ENCODE measurements at places on chromosomes 5 and 9.

DNA sequence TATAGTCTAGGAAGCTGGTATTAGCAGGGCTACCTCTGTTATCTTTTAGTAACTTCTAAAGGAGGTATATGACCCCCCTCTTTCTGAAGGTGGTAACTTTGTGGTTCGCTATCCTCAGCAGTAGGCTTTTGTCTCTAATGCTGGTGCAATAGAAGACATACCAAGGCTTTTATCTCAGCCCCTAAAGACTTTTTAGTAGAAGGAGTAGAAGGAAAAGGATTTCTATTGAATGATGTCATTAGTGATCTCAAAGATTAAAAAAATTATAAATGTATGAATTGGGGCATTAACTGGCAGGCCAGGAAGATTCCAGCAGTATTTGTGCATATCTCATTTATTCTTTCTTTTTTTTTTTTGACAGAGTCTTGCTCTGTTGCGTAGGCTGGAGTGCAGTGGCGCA lies 78.2 kb downstream of the RAI14 start:
- no peak for DNase-seq

DNA sequence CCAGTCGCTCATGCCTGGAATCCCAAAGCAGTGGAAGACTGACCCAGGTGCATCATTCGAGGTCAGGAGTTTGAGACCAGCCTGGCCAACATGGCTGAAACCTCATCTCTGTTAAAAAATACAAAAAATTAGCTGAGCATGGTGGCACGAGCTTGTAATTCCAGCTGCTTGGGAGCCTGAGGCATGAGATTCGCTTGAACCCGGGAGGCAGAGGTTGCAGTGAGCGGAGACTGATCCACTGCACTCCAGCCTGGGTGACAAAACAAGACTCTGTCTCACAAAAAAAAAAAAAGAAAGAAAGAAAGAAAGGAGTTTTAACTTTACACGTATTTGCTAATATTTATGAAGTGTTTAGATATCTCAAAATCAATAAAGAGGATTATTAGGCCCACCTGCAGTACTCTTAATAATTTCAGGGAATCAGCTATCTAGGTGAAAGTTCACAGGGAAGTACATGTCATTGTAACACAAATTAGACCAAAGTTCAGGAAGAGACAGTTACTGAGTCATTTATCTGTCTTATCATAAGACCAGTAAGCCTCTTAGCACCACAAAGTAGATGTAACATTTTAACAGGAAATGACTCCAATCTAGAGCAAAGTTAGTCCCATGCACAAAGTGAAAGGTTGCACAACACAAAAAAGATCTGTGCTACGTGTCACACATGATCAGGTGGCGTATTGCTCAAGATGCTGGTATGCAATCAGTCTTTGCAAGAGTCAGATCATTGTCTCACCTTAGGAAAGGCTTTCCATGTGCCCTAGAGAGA lies 34.1 kb upstream of the PLIN2 start:
- peak; percentile 73 for DNase-seq

DNA sequence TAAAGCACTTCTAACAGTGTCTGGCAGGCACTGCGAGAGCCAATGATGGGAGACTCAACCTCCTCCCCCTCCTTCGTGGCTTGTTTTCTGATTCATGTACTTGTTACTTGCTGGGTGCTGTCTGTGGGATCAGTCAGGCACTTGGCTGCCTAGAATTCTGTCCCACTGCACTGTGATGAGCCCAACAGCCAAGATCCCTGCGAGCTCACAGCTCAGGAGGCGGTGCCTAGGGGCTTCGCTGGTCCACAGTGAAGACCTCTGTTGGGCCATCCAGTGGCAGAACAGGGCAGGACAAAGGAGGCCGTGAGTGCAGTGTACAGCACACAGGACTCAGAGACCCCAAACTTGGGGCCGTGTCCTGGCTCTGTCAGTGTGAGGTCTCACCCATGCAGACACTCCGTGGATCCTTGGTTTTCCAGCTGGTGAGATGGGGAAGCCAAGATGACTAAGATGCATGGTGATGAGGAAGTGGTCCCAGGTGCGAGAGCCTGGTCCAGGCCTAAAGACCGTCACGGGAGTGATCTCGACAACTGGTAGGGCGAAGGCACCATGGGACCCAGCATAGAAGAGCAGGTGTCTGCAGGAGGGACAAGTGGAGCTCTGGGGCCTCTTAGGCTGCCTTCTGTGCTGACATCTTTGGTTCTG lies 19.5 kb downstream of the MYMK start:
- no peak for DNase-seq

GRCh38 chr5:159003045-159004030 lies 96.4 kb downstream of the EBF1 start:
- DNase-seq: no peak

GRCh38 chr5:168853972-168854371 lies 274.8 kb upstream of the PANK3 start:
- no peak for DNase-seq

GRCh38 chr5:129760636-129761325 lies 12.9 kb downstream of the MINAR2 start:
- no peak for DNase-seq

- DNase-seq: no peak
Measured at GRCh38 chr5:41967401-41967800, 42.3 kb downstream of the FBXO4 start.

GRCh38 chr9:86721843-86722705 lies 225.2 kb downstream of the GAS1 start:
- DNase-seq: no peak

- DNase-seq: no peak
Measured at GRCh38 chr5:38719916-38720315, 125.9 kb upstream of the OSMR start.

- no peak for DNase-seq
Measured at GRCh38 chr9:32864971-32865370, 81.6 kb downstream of the TMEM215 start.

DNA sequence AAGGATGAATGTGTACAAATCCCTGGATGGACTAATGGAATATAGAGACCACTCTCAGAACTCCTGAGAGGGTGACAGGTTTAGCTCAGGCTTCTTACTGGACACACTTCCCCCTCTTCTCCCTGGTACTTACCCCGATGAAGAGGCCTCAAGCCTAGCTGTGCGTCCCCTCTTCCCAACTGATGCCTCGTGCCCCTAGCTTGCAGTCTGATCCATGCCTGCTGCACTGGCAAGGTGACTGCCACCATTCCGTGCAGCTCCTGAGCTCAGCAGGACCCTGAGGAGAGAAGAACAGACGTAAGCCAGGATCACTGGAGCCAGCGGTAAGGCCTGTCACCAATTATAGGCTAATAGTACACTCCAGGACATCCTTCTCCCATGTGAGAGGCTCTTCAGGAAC lies 5.5 kb upstream of the STOML2 start:
- DNase-seq: no peak

DNA sequence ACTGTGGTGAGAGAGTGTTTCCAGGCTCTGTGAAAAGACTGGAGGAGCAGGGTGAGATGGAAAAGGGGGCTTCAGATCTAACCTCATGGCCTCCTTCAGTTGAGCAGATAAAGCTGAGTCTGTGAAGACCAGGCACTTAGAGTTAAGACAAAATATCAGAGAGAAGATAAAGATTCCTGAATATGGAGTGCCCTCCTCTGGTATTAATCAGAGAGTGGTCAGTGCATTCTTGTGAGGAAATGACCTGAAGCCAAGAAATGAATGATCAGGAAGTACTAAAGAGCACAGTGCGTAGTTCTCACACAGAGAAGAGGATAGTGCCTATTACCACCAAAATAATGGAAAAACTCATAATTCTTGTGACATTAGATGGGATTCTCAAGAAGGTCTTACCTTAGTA lies 1417.0 kb upstream of the ACO1 start:
- no peak for DNase-seq

DNA sequence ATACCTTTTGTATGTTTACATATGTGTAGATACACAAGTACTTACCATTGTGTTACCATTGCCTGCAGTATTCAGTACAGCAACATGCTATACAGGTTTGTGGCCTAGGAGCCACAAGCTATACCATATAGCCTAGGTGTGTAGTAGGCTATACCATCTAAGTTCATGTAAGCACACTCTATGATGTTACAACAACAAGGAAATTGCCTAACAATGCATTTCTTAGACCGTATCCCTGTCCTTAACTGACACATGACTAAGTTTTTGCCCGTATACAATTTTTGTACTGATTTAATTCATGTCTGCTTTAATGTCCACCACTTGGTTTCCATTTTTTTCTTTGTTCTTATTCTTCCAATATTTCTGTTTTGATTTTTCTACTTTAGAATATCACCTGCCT lies 18.5 kb downstream of the TNPO1 start:
- no peak for DNase-seq

DNA sequence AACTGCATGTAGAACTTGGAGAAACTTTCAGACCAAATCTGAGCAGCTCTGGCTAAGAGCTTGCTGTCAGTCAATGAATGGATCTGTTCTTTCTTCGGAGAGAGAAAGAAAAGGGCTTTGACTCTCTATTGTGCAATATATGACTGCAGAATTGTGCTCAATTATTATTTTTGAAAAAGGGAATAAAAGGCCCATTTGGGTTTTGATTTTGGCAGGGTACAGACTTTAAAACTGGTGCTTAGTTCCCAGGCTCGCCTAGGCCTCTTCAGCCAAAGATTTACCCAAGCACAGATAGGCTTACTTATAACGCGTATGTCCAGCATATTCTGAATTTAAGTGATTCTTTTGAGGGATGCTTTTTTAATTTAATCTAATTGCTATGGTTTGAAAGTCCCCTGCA lies 59.3 kb downstream of the RETREG1 start:
- no peak for DNase-seq

DNA sequence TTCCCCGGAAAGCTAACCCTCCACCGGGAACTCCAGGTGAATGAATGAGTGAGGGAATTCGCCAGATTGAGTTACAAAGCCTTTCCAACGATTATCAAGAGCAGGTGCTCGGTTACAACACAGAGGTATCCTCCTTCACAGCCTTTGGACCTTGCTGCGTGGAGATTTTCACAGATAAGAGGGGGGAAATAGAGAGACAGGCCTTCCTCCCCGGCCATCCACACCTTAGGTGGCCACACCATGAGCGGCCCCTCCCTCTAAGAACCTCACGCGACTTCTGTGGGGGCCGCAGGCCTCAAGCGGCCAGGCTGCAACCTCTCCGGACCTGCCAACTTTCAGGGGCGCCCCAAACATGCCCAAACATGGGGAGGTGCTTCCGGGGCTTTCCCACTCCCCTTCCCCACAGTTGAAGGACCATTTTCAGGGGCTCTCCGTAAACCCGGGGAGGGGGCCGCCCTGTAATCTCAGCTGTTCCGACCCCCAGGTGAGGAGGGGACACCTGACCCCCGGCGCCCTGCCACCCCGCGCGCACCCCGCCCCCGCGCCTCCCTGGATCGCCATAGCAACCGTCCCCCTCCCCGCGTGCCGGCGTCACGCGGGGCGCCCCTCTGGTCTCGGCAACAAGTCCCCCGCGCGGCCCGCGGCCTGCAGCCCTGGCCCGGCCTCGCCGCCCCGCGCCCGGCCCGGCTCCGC lies 603 bp downstream of the DENND1A start:
- DNase-seq: no peak

GRCh38 chr9:134403682-134404301 lies 77.5 kb downstream of the RXRA start:
- no peak for DNase-seq

- no peak for DNase-seq
Measured at GRCh38 chr5:139670369-139671095, 22.4 kb downstream of the CXXC5 start.

GRCh38 chr5:15571081-15571480 lies 71.1 kb downstream of the FBXL7 start:
- DNase-seq: no peak

GRCh38 chr9:108704156-108704852 lies 151.5 kb downstream of the ACTL7B start:
- no peak for DNase-seq

- no peak for DNase-seq
Measured at GRCh38 chr5:10595672-10596309, 31.9 kb downstream of the ANKRD33B start.

DNA sequence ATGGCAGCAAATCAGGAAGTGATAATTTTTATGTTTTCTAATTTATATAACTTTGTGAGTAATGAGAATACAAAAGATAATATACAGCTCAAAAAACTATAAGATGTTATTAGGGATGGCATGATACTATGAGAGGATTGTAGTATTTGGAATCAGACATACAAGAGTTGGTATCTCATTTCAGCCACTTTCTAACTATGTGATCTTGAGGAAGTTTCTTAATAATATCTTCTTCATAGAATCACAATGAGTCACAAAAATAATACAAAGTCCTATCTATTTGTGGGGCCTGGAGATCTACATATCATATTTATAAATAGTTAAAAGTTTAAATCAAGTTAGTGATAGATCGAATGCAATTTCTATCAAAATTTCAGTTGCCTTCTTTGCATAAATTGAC lies 23.7 kb upstream of the TMED7 start:
- no peak for DNase-seq

DNA sequence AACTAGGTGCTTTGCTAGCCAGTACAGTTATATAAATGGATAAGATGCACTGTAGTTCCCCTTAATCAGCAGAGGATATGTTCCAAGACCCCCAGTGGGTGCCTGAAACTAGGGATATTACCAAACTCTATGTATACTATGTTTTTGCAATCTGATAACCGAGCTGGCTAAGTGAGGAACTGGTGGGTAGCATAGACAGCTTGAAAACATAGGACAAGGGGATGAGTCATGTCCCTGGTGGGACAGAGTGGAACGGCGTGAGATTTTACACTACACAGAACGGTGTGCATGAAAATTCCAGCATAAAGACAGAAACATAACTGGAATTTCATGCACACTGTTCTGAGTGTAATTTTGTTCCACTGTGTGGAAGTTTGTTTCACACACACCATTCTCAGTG lies 86.9 kb downstream of the BASP1 start:
- DNase-seq: no peak

- no peak for DNase-seq
Measured at GRCh38 chr5:144510845-144511579, 340.3 kb downstream of the KCTD16 start.

GRCh38 chr5:146758076-146758475 lies 120.5 kb downstream of the PPP2R2B start:
- DNase-seq: no peak

DNA sequence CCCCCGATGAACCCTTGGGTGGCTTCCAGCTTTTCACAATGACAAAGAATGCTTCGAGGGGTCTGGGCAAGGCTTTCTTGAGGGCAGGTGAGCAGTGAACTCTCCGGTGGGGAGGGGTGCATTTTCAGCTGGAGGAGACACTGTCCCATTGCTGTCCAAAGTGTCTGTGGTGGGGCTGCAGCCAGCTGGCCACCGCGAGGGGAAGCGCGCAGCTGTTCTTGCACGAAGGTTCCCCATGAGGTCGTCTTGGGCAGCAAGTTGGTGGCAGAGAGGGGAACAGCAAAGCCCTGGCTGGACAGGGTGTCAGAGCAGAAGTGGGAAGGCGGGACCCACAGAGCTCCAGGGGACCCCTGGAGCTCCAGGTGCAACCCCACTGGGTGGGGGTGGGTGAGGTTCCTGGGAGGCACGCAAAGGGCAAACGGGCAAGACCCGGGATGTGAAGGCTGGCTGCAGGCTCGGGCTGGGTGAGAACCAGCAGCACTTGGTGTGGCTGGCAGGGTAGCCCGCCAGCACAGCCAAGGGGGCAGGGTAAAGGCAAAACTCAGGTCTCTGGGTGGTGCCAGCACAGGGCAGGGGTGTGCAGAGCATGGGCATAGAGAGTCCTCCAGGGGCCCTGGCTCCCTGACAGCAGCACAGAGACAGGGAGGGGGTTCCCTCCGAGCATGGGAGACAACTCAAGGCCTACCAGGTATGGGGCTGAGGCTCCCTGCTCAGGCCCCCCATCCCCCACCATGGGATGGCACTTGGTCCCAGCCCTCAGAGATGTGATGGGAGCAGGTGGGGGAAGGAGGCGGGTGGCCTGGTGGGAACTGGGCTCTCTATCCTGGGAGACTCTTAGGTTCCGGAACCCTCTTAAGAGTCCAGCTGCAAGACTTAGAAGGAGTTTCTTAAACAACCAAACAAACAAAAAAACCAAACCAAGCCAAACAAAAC lies 26.6 kb downstream of the TSPAN17 start:
- no peak for DNase-seq

Measured in omental fat pad (tissue), 4 donors.